Progenitor cell of endocrine pancreas (in vitro differentiated cells): ENCODE measurements at places on chromosomes 1 and 21. TPM values are rescaled to one million over a fixed set of nuclear protein-coding genes. Genes with fewer than 3 reads are reported as not detected.

DNA sequence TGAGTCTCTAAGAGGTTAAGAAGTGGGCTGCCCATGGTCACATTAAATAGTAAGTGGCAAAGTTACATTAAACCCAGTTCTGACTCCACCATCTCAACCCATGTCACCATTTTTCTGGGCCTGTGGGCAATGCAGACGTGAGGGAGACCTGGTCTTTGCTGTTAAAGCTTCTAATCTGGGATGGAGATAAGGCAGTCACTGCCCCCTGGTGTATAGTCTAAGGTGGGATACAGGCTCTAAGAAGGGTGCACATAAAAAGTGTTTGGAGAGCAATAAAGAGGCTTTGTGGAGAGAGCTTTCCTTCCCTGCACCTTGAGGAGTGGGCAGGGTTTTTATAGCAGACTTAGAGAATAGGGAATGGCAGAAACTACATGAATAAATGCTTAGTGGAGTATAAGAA is 141.3 kb downstream of the ROR1 start:
- H3K27ac ChIP-seq: no peak overlapping the region
- H3K4me3 ChIP-seq: no peak overlapping the region
- H3K27me3 ChIP-seq: no peaks in the 10 kb centered on the region
- peaks cover 1% of the 10 kb centered on the region for H3K36me3 ChIP-seq

CA6 gene
- not detected in 2 replicates for total RNA-seq

DNA sequence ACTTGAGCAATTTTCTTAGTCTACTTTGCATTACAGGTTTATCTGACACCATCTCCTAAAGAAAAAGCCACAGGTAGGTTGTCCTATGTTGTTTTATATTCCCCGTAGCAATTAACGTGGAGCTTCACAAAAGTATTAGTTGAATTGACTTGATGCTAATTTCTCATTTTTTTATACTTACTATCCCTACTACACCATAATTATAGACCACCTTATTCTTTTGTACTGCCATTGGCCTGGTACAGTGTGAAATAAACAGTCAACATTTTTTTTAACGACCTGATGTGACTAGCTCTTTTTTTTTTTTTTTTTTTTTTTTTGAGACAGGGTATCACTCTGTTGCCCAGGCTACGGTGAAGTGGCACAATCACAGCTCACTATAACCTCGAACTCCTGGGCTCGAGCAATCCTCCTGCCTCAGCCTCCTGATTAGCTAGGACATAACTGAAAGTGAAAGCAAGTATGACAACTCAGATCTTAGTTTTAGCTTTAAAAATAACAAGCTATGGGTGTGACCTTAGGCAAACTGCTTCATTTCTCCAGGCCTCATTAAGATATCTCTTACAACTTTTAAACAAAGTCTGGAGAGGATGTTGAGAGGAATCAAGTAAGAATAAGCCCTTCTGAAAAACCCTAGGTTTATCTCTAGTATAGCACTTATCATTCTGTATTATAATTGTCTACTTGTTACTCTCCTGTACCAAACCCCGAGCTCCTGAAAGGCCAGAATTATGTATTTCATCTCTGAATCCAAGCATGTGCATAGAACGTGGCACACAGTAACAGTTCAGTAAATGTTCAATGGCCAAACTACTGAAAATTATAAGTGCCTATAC is 49.5 kb downstream of the LUZP1 start:
- peaks cover 31% of the 10 kb centered on the region for H3K4me1 ChIP-seq
- DNase-seq: no peak
- no peaks in the 10 kb centered on the region for H3K27me3 ChIP-seq
- no peak overlapping the region for H3K27ac ChIP-seq
- H3K36me3 ChIP-seq: no peaks in the 10 kb centered on the region

GRCh38 chr21:41709965-41710822 is 56.7 kb downstream of the RIPK4 start:
- no peak for DNase-seq
- H3K36me3 ChIP-seq: no peaks in the 10 kb centered on the region
- H3K4me1 ChIP-seq: peaks cover 51% of the 10 kb centered on the region
- no peak overlapping the region for H3K27ac ChIP-seq

GRCh38 chr1:32073299-32074229 is 825 bp downstream of the TMEM39B start:
- H3K4me3 ChIP-seq: peak overlapping the region; percentile 77
- peak overlapping the region; percentile 93 for H3K27ac ChIP-seq
- peaks cover 9% of the 10 kb centered on the region for H3K36me3 ChIP-seq

MFAP2 gene
- total RNA-seq: 170 and 174 TPM in 2 replicates

DNA sequence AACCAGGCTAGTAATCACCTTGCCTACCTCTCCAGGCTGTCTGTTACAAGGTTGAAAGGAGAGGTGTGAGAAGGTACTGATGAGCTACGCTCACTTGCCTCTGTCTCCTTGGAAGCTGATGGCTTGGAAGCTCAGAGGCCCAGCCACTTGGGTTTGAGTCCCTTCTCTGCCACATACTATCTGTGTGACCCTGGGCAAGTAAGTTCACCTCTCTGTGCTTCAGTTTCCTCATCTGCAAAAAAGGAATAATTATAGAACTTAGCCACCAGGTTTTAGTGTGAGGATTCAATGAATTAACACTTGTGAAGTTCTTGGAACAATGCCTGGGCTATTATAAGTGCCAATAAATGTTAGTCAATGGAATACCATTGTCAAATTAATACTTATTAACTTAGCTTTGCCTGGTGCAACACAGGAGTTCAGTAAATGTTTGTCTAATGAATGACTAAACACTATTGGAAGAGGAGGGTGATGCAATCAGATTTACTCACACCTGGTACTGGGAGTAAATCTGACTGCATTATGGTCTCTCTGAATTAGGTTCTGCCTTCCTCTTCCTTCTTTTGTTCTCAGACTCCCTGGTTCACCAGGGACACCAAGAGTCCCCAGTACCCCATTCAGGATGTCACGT is 55.5 kb downstream of the TRABD2B start:
- peak overlapping the region; percentile 93 for H3K27ac ChIP-seq
- H3K36me3 ChIP-seq: no peaks in the 10 kb centered on the region
- no peak overlapping the region for H3K4me3 ChIP-seq

GRCh38 chr1:51299185-51299885 is 31.0 kb downstream of the TTC39A start:
- peaks cover 3% of the 10 kb centered on the region for H3K4me1 ChIP-seq
- peaks cover 6% of the 10 kb centered on the region for H3K36me3 ChIP-seq
- H3K4me3 ChIP-seq: no peak overlapping the region
- H3K27ac ChIP-seq: no peak overlapping the region
- H3K27me3 ChIP-seq: no peaks in the 10 kb centered on the region
- no peak for DNase-seq

- no peak overlapping the region for H3K27ac ChIP-seq
- H3K27me3 ChIP-seq: no peaks in the 10 kb centered on the region
Measured at GRCh38 chr1:155177918-155178281, 4.3 kb downstream of the TRIM46 start.

RGL1 gene
- 5.9 TPM in 2 replicates for total RNA-seq

CEP170 gene
- 80.1 and 83.1 TPM in 2 replicates for total RNA-seq

DNA sequence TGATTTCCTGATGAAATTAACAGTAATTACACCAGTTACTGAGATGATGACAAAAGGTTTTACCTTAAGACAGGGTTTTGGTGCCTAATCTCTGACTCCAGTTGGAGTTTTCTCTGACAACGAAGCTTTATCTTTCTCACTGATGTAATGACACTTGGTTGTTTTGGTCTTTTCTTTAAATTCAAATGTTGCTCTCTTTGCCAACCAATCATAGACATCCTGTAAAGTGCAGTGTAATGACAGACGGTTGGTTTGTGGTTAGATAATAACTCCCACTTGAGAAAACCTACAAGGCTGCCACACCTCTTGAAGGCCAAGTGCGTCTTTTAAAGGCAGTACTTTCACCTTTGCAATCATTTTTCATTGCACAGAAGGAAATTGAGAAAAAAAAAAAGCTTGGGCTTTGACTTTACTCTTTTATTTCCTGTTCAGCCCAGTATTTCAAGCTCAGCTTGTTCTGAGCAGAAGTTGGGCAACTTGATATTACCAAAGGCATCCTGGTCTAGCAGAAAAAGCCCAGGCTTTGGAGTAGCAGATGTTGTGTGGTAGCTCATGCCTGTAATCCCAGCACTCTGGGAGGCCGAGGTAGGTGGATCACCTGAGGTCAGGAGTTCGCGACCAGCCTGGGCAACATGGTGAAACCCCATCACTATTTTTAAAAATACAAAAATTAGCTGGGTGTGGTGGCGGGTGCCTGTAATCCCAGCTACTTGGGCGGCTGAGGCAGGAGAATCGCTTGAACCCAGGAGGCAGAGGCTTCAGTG is 14.9 kb downstream of the PDIK1L start:
- DNase-seq: no peak
- H3K36me3 ChIP-seq: peaks cover 8% of the 10 kb centered on the region

DNA sequence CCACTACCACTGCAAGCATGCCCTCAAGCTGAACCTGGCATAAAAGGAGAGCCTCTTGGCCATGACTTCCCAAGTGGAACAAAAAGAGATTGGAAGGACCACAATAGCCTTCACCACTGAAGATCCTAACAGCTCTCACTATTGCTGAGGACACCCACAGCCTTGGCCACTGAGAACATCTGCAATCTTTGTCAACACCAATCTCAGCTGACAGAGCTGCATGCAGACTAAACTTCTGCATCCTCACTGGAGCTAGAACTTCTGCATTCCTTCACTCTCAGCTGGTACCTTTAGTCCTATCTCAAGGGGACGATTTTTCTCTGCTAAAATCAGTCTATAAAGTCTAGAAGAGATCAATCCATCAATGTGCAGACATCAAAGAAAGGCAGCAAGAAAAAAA is 8.3 kb upstream of the FCRL2 start:
- H3K27ac ChIP-seq: no peak overlapping the region
- H3K4me3 ChIP-seq: no peak overlapping the region
- no peaks in the 10 kb centered on the region for H3K36me3 ChIP-seq
- no peaks in the 10 kb centered on the region for H3K4me1 ChIP-seq
- H3K27me3 ChIP-seq: no peaks in the 10 kb centered on the region

CRNN gene
- not detected in 2 replicates for total RNA-seq

DNA sequence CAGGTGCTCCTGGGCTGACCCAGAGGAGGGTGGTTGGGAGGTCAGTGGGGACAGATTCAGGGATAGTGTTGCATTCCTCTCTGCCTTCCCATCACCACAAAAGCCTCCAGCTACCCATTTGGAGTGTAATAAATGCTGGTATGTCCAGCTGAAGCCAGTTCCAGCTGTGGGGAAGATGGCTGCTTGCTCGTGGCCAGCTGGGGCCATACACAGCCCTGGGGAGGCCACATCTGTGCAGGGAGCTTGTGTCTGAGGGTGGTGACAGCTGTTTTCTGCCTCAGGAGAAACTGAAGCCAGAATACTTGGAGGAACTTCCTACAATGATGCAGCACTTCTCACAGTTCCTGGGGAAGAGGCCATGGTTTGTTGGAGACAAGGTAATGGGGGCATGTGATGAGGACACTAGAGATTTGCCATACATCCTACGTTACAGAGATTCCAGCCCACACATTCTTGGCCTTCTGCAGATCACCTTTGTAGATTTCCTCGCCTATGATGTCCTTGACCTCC is 2.7 kb downstream of the GSTM4 start:
- no peak for DNase-seq
- H3K4me3 ChIP-seq: peak overlapping the region; percentile 37
- peaks cover 10% of the 10 kb centered on the region for H3K36me3 ChIP-seq
- peaks cover 9% of the 10 kb centered on the region for H3K27me3 ChIP-seq
- H3K27ac ChIP-seq: no peak overlapping the region

- no peak for DNase-seq
- no peaks in the 10 kb centered on the region for H3K4me1 ChIP-seq
Measured at GRCh38 chr1:229759037-229759435, 133.0 kb downstream of the URB2 start.

GRCh38 chr1:55216096-55216495 is 932 bp upstream of the USP24 start:
- peak overlapping the region; percentile 86 for H3K4me3 ChIP-seq
- H3K27ac ChIP-seq: peak overlapping the region; percentile 98
- H3K36me3 ChIP-seq: no peaks in the 10 kb centered on the region
- DNase-seq: no peak
- no peaks in the 10 kb centered on the region for H3K27me3 ChIP-seq

SMPDL3B gene
- total RNA-seq: 18.5 and 19.0 TPM in 2 replicates

GRCh38 chr1:108007531-108007930 is 42.6 kb upstream of the VAV3 start:
- no peaks in the 10 kb centered on the region for H3K36me3 ChIP-seq
- peaks cover 3% of the 10 kb centered on the region for H3K4me1 ChIP-seq
- DNase-seq: no peak
- H3K4me3 ChIP-seq: no peak overlapping the region

GRCh38 chr1:175569117-175569743 is 174.2 kb downstream of the TNR start:
- no peak overlapping the region for H3K4me3 ChIP-seq
- peaks cover 7% of the 10 kb centered on the region for H3K27me3 ChIP-seq
- no peaks in the 10 kb centered on the region for H3K4me1 ChIP-seq
- no peak overlapping the region for H3K27ac ChIP-seq
- H3K36me3 ChIP-seq: no peaks in the 10 kb centered on the region

GRCh38 chr1:153907134-153907533 is 15.6 kb downstream of the GATAD2B start:
- peaks cover 17% of the 10 kb centered on the region for H3K36me3 ChIP-seq
- no peaks in the 10 kb centered on the region for H3K4me1 ChIP-seq
- H3K4me3 ChIP-seq: no peak overlapping the region
- no peaks in the 10 kb centered on the region for H3K27me3 ChIP-seq

GRCh38 chr1:241413386-241413785 is 56.4 kb upstream of the RGS7 start:
- DNase-seq: no peak
- H3K27me3 ChIP-seq: peaks cover 6% of the 10 kb centered on the region
- no peak overlapping the region for H3K27ac ChIP-seq
- no peaks in the 10 kb centered on the region for H3K4me1 ChIP-seq
- H3K4me3 ChIP-seq: no peak overlapping the region

DNA sequence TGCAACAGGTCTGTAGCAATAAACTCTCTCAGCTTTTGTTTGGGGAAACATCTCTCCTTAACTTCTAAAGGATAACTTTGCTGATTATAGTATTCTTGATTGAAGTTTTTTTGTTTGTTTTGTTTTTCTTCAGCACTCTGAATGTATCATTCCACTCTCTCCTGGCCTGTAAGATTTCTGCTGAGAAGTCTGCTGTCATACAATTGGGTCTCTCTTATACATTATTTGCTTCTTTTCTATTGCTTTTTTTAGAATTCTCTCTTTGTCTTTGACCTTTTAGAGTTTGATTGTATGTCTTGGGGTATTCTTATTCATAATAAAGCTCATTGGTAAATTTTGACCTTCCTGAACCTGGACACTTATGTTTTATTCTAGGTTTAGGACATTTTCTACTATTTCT is 386.3 kb downstream of the MRPL39 start:
- H3K27ac ChIP-seq: no peak overlapping the region
- no peak for DNase-seq
- H3K36me3 ChIP-seq: no peaks in the 10 kb centered on the region
- no peaks in the 10 kb centered on the region for H3K4me1 ChIP-seq
- H3K27me3 ChIP-seq: no peaks in the 10 kb centered on the region
- H3K4me3 ChIP-seq: no peak overlapping the region
